GM03348 (cell line): ENCODE measurements at places on chromosomes 3 and 15.

- DNase-seq, result no peak
Observed at GRCh38 chr3:67783281-67784250, 129.2 kb upstream of the SUCLG2 start.

- no peak for DNase-seq
Observed at GRCh38 chr15:79635149-79635771, 203.1 kb downstream of the MINAR1 start.

DNA sequence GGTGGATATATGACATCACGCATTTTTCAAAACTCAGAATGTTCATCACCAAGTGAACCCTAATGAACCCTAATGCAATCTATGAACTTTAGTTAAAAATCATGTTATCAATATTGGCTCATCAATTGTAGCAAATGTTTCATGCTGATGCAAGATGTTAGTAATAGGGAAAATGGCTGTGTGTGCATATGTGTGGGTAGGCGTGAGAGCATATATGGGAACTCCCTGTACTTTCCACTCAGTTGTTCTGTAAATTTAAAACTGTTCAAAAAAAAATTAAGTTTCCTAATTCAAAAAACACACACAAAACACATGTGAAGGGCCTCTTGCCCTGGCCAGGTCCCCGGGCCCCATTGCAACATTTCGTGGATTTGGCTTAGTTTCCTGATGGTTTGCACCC lies 89.7 kb upstream of the PROK2 start:
- no peak for DNase-seq

- DNase-seq, result no peak
Observed at GRCh38 chr3:52681596-52681995, 4.1 kb downstream of the PBRM1 start.

- no peak for DNase-seq
Observed at GRCh38 chr3:114660808-114661207, 367.0 kb downstream of the TIGIT start.
